ENCODE measurements at places on chromosomes 3 and 15.

DNA sequence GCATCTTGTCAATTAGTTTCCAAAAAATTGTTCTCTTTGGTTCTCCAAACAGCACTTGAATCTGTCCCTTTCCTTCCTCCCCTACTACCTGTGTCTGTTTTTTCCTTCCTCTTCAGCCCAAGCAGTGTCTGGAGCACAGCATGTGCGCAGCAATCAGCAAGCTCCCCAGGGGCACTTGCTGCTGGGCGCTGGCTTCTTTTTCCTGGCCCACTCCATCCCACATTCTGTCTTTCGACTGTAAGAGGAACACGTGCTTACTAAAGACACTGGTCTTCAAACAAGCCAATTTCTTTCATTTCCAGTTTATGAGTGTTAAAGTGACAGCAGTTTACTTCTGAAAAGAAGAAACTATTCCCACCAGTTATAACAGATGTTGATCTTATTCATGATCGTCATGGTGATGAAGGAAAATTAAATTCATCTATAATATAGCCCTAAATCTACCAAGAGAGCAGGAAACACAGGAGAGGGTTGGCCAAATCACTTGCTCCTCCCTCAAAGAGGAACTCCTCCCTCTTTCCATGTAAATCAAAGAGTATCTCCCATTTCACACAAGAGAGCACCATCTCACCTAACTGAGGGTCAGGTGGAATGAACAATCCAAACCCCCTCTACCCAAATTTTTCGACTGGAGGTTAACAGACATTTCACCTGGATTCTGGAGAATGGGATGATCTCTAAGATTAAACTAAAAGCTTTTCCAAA is 115.4 kb downstream of the IGF2BP2 start:
- DNase-seq: no peak

DNA sequence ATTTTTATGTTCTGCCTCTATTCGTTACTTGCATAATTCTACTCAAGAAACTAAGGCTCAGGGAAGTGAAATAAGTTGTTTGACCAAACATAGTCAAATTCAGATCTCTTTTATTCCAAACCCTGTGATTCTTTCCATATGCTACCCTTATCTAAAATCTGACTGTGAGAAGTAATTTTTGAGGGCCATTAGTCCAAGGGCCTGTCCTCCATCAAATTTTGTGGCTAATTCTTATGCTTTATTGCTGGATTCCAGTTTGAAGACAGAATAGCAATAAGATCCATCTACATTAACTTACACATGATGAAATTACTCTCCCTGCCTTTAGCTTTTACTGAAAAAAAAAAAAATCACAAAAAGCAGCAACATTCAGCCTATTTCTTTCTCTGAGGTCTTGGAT is 74.0 kb downstream of the ZIC1 start:
- no peak for DNase-seq

GRCh38 chr15:47620960-47621681 is 96.2 kb upstream of the SEMA6D start:
- no peak for DNase-seq

- no peak for DNase-seq
Observed at GRCh38 chr3:104519068-104519467, 847.6 kb upstream of the ALCAM start.

GRCh38 chr3:14938954-14939353 is 8.4 kb upstream of the NR2C2 start:
- no peak for DNase-seq
